ENCODE measurements at places on chromosomes 11 and 22.
A peak's percentile ranks its signal among the peaks of the same experiment; 100 is the strongest.

GRCh38 chr11:59164028-59164427 lies 7.9 kb upstream of the DTX4 start:
- no peak for DNase-seq

- peak; percentile 99 for DNase-seq
Observed at GRCh38 chr11:65857853-65858680, at the start of gene CFL1. TSS of gene CFL1 (minus strand) at chr11:65858180. CDS start at chr11:65858099, 81 bp downstream.

DNA sequence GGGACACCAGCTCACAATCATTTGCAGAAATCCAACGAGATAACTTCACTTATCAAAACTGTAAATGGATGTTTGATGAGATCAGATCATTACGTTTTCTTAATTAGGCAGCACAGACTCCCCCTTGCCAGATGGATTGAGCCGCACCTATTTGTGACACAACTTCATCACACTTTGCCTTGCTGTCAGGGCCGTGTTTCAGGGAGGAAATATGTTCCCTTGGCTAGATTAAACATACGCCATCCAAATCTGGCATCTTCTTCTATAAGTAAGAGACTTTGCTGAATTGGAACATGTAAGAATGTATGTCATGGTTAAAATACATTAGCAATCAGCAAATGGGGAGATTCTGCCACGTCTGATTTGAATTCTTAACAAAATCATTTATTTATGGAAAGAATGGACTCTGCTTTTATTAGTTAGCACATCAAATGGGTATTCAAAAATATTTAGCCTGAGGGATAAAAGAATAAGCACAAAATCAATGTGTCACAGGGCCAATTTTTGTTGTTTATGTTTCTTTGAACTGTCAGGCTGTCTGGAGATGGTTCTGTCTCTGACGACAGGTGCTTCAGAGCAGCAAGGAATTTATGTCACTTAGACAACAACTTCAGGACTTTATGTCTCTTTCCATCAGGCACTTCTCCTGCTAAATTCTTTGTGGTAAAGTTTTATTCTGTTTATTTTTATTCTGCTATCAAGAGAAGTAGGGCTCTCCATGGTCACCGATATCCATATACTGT lies 326.1 kb upstream of the NCAM1 start:
- DNase-seq: no peak

DNA sequence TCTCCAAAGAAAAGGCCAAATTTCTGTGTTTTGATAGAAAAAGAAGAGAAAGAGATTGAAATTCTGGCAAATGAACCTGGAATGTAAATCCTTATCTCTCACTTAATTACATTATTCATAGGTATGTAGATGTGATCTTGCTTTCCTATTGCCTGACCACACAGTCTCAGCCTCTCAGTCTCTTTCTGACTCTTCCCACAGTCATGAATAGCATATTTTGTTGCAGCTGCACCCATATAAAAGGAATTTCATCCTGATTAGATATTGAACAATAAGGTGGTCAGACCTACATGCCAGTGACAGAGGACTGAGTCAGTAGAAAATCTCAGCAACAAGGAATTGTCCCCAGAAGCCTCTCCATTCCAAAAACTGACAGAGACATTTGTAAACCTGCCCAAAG lies 62.9 kb upstream of the LRRC4C start:
- no peak for DNase-seq

DNA sequence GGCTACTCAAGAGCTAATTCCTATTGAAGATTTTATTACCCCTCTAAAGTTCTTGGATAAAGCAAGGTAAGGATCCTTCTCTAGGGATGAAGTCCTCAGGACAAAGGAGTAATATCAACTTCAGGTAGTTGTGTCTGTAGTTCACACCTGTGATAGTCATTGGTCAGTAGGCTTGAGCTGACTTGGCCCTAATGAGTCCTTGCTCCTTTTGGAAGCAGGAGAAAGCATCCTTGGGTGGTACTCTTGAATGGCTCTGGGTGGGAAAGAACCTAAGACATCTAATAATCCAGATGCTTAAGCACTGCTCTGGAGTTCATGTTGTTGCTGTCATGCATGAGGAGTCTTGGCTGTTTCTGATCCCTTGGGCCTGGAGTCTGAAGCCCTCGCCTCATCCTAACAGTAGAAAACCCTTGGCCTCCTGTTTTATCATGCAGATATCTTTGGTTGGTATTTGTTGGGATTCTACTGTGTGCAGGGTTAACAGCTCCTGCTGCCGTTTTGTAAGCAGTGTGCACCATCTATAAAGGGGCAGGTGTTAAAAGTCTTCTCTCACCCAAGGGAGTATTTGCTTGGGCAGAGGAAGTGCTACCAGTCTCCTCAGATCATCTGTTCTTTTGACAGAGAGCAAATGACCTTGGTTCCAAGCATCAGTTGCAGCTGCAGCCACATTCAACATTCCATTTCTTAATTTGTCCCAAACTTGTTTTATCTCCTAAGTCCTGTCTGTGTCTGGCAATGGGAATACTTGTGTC lies 2.7 kb downstream of the MRPL40 start:
- no peak for DNase-seq

- no peak for DNase-seq
Observed at GRCh38 chr11:34680206-34680605, 59.3 kb downstream of the EHF start.

DNA sequence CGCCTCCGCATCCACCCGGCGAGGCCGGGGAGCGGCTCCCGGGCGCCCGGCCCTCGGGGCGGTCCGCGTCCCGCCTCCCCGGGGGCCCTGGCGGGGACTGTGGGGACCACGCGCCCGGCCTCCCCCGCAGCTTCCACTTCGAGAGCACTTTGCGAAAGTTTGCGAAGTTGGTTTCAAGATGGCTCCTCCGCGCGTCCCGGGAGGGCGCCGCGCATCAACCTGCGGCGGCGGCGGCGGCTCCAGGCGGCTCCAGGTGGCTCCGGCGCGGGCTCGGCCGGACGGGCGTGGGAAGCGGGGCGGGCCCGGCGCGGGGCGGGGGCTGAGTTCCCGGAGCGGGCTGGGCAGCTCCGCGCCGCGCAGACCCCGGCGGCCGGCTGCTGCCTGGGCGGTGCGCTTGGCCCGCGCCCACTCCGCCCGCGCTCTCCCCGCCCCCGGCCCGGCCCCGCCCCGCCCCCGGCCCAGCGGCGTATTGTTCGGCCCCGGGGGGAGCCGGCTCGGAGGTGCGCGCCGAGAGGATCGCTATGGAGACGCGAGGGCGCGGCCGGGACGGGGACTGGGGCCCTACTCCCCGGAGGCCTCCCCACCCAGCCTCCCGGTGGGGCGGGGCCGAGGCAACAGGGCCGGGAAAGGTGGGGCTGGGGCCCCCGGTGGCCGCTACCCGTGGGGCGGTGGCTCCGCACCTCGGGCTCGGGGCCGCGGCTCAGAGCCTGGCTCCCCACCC lies at the start of gene CELSR1:
Gene CELSR1, minus strand, starts transcription at position 396 of the 721 bp plus-strand sequence. CDS start 450 bp downstream, outside the sequence.
- DNase-seq: no peak

GRCh38 chr11:2074266-2074825 lies 64.8 kb downstream of the IGF2 start:
- DNase-seq: no peak

GRCh38 chr11:11476499-11476898 lies 123.4 kb upstream of the CSNK2A3 start:
- no peak for DNase-seq

DNA sequence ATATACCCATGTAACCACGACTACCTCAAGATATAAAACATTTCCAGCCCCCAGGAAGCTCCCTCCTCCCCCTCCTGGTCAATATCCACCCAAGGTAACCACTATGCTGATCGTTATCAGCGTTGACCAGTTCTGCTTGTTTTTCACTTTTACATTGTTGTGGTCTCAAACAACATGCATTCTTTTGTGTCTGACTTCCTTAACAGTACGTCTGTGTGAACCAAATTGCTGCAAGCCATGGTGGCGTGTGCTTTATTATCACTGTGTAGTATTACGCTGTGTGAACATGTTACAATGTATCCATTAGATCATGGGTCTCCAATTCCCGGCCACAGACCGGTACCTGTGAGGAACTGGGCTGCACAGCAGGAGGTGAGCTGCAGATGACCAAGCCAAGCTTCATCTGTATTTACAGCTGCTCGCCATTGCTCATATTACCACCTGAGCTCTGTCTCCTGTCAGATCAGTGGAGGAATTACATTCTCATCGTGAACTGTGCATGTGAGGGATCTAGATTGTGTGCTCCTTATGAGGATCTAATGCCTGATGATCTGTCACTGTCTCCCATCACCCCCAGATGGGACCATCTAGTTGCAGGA lies 15.5 kb upstream of the GRK3 start:
- no peak for DNase-seq

GRCh38 chr11:61173456-61173855 lies 12.2 kb upstream of the VPS37C start:
- DNase-seq: no peak

GRCh38 chr11:100682247-100682969 lies 4.7 kb upstream of the ARHGAP42 start:
- no peak for DNase-seq

- no peak for DNase-seq
Observed at GRCh38 chr11:79488286-79488685, 47.5 kb upstream of the TENM4 start.

GRCh38 chr22:31952472-31952871 lies 8.1 kb downstream of the YWHAH start:
- DNase-seq: no peak

GRCh38 chr22:45541382-45541979 lies 38.8 kb downstream of the FBLN1 start:
- no peak for DNase-seq

- peak; percentile 23 for DNase-seq
Observed at GRCh38 chr22:37183432-37184379, 4.3 kb downstream of the C1QTNF6 start.

DNA sequence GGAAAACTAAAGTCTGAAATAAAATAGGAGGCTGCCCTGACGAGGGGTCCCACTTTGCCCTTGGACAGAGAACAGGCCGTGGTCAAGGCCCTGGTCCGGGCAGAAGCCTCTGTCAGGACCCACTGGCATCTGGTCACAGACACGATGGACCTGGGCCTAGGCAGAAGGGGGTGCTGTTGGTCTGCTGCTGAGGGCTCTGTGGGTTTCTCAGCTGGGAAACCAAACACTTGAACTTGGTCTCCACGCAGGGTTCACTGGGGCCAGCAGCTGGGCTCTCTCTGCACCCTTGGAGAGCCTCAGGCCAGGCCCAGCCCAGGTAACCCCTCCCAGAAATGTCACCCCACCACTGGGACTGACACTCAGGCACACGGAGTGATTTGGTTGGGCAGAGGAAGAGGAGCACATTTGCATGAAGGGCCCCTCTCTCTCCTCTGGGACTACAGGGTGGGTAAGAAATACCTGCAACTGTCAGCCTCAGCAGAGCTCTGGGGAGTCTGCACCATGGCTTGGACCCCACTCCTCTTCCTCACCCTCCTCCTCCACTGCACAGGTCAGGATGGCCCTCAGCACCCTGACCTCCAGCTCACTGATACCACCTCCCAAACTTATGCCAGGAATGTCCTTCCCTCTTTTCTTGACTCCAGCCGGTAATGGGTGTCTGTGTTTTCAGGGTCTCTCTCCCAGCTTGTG lies 48.1 kb upstream of the TOP3B start:
- no peak for DNase-seq

DNA sequence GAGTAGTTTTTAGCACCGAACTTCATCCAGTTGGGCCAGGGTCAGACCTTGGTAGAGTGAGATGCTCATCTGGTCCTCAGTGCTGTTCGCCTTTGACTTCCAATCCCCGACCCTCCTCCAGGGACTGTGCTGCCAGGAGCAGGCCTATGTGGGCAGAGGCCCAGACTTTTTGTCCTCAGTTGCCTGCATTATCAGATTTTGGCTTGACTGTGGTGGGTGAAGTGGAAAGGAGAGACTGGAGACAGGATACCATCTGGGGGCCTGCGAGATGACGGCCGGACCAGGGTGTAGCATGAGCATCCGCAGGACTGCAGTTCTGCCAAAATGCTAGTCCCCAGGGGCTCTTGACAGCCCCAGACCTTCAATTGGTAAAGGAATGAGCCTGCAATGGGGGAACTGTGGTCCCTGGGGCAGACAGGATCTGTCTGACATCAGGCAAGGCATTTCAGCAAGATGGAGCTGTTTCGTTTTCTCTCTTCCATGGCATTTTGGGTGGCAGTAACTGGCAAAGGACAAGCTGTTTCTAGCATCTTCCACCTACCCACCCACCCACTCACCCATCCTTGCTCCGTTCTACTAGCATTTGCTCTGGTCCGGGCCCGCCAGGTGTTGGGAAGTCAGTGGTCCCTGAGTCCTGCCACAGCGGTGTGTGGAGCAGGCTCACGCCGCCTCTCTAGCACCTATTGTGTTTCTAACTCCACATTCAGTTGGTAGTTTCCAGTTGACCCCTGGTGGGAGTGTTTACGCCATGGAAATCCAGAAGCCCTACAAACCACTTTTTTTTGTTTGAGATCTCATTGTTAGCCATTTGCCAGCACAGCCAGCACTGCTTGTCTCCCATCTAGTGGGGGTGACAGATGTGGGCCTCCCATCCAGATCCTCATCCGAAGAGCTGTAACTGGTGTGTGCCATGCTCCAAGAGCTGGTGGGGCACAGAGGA lies 53.5 kb downstream of the OTOG start:
- no peak for DNase-seq

GRCh38 chr22:36930041-36930935 lies 16.9 kb downstream of the CSF2RB start:
- no peak for DNase-seq

DNA sequence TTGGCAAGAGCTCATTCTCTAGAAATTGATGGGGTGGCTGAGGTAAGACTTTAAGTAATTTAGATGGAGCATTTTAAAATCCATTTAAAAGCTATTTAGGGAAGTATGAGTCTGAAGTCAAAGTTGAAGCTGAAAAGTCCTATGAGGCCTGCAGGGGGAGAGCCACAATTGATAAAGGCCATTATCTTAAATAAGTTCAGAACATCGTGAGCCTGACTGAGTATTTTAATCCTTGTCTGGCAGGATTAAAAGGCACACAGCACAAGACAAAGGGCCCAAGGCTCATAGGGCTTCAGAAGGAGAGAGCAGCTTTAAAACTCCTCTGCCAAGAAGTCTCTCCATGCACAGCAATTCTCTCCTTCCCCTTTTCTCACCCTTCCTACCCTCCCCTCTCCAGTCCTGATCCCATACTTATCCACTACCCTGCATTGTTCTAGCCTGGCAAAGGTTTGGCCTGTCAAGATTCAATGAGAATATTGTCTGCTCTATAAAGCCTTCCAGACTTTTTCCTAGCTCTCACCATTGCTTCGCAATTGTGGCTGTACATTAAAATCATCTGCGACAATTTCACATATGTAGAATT lies 1312.9 kb downstream of the FAM181B start:
- no peak for DNase-seq

- DNase-seq: no peak
Observed at GRCh38 chr11:62908468-62909072, 12.6 kb downstream of the CHRM1 start.

- peak; percentile 71 for DNase-seq
Observed at GRCh38 chr22:33519071-33519973, 401.0 kb downstream of the LARGE1 start.

DNA sequence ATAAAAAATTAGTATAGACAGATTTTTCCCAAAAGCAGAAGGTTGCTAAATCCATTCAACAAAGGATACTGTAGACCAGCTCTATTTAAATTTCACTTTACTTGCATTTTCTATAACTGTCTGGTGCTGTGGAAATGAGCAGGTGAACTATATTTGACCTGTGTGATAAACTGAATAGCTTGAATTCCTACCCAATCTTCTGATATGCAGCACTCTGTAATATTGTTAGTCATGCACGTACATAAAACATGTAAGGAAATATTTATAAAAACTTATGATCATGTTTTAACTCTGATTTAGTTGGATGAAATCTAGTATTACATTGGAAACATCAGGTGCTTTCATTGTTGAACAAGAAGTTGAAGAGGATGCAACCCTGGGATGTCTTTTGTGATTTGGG lies 213.6 kb downstream of the DBX1 start:
- no peak for DNase-seq

Measured in left hindlimb (tissue), 1 donor.